Left ventricle myocardium inferior (tissue), 1 donor: ENCODE measurements at places on chromosomes 3 and 15. TPM values are rescaled to one million over a fixed set of nuclear protein-coding genes. Genes with fewer than 3 reads are reported as not detected.

The ASB14 gene
- total RNA-seq: 23.3 TPM

GRCh38 chr3:43734685-43735084 is 43.9 kb downstream of the ABHD5 start:
- no peak for DNase-seq

DNA sequence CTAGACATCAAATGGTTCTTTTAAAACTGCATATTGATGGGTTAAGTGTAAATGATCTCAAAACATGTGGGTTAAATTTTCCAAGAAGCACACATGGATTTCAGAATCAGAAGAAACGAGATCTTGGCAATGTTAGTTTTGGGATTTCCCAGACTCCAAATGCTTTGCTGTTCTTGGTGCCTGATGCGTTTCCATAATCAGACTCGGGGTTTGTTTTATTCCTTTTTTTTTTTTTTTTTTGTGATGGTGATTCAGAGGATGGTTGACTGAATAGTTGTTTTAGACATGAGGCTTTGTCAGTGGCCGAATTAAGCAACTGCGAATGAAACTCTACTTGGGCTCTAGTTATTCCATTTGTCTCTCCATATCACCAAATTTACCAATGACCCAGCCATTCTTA is 52.2 kb upstream of the FAM98B start:
- no peak for DNase-seq

- peak; percentile 45 for DNase-seq
Measured at GRCh38 chr3:12288182-12289129, at the start of gene PPARG. Gene PPARG (plus strand): TSS chr3:12289070. CDS start chr3:12379712, 90,642 bp downstream.

The HYAL1 gene
- total RNA-seq: 52.2 TPM

DNA sequence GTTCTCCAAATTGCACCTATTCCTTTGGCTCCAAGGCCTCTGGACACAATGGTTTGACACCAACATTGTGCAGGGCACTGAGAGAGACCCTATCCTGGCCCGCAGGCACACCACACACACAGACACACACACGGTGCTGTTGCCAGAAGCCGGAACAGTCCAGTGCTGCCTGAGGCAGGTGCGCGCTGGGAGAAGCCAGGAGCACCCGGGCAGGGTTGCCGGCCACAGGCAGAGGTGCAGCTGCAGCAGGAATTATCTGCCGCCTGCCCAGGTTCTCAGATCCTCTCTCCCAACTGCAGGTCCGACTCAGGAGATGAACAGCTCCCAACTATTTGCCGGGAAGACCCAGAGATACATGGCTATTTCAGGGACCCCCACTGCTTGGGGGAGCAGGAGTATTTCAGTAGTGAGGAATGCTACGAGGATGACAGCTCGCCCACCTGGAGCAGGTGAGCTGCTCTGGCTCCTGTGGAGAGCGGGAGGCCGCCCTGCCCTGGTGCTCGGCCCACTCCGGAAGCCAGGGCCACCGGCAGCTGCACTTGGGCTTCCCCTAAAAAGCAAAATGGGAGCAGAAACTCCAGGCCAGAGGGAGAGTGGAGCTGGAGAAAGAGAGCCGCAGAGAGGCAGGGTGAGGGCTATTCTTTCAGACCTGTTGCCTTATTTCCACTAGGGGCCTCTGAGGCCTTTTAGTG is 42.9 kb downstream of the CHDH start:
- no peak for DNase-seq

DNA sequence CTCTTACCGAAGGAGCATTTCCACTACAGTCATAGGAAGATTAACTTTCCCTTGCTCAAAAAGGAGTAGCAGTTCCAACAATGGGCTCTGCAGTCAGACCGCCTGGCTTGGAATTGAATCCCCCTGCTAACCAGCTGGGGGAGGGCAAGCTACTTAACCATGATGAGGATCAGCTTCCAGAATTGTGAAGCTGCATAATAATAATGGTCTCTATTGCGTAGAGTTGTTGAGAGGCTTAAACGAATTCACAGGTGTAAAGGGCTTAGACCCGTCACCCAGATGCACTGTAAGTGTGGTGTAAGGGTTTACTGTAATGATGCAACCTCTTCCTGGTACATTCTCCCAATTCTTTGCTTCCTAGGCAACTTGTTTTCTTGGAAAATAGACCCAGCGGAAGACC is 185.2 kb upstream of the RGMA start:
- DNase-seq: no peak

The CYP11A1 gene
- total RNA-seq: 0.27 TPM

The INO80 gene
- 8.6 TPM for total RNA-seq

The FBXO40 gene
- total RNA-seq: 245 TPM

GRCh38 chr3:26369133-26369532 is 253.4 kb upstream of the LRRC3B start:
- DNase-seq: no peak

- DNase-seq: no peak
Measured at GRCh38 chr3:157127831-157128767, 31.8 kb downstream of the CCNL1 start.

DNA sequence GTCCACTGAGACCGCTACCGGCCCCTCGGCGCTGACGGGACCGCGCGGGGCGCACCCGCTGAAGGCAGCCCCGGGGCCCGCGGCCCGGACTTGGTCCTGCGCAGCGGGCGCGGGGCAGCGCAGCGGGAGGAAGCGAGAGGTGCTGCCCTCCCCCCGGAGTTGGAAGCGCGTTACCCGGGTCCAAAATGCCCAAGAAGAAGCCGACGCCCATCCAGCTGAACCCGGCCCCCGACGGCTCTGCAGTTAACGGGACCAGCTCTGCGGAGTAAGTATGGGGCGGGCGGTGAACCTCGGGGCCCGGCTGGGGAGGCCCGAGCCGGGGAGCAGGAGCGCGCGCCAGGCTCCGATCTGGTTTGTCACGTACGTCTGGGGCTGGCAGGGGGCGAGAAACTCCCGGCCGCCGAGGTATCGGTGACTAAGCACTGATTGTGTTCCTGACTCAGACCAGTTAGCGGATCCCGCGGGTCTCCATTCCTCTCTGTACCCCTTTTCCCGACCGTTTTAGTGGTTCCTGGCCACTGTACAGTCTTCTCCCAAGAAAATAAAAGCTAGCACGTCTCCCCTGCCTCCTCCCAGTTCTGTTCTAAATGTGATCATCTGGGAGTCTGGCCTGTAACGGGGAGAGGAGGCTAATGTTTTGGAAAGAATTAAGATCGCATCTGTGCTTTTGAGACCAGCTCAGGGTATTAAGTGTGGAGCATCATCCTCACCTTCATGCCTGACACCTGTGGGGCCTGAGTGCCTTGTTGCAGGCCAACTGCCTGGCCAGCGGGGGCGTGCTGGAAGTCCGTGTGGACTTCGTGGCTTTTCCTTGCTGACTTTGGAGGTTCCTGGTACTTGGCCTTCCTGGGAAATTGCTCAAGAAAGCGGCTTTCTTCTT is 691 bp downstream of the MAP2K1 start:
- DNase-seq: peak; percentile 59

The CKMT1B gene
- total RNA-seq: not detected

The EMC7 gene
- total RNA-seq: 56.5 TPM

DNA sequence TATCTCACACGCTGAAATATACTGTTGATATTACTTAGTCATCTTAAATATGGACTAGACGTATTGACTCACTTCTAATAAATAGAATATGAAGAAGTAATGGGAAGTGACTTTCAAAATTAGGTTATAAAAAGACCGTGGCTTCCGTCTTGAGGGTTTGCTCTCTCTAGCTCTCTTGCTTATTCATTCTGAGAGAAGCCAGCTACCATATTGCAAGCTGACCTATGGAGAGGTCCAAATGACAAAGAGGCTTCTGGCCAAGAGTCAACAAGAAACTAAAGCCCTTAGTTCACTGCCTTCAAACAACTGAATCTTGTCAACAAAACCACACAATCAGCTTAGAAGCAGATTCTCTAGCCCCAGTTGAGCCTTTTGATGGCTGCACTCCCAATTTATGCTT is 46.1 kb downstream of the SLC9C1 start:
- DNase-seq: no peak

GRCh38 chr3:53478166-53478830 is 16.1 kb upstream of the CACNA1D start:
- DNase-seq: no peak

- no peak for DNase-seq
Measured at GRCh38 chr3:134078169-134078831, 48.6 kb upstream of the SLCO2A1 start.

- DNase-seq: no peak
Measured at GRCh38 chr3:31508452-31509146, 24.1 kb upstream of the STT3B start.

The TRIM42 gene
- not detected for total RNA-seq

DNA sequence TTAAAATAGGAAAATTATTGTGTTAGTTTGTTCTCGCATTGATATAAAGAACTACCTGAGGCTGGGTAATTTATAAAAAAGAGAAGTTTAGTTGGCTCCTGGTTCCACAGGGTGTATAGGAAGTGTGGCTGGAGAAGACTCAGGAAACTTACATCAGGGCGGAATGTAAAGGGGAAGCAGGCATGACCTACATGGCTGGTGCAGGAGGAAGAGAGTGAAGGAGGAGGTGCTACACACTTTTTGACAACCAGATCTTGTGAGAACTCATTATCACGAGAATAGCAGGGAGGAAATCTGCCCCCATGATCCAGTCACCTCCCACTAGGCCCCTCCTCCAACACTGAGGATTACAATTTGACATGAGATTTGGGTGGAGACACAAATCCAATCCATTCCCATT is 490.7 kb downstream of the RBMS3 start:
- no peak for DNase-seq
